ENCODE measurements at places on chromosomes 3 and 15.
A peak's percentile ranks its signal among the peaks of the same experiment; 100 is the strongest.

- no peak for DNase-seq
Observed at GRCh38 chr15:26157081-26157480, 294.0 kb upstream of the ATP10A start.

GRCh38 chr3:105253225-105253624 lies 113.5 kb upstream of the ALCAM start:
- DNase-seq, result peak; percentile 8

- no peak for DNase-seq
Observed at GRCh38 chr15:88428805-88429605, 38.2 kb downstream of the MRPL46 start.

GRCh38 chr3:98730338-98730737 lies 32.8 kb upstream of the ST3GAL6 start:
- DNase-seq, result no peak

- no peak for DNase-seq
Observed at GRCh38 chr3:175695251-175695650, 836.1 kb downstream of the NAALADL2 start.

DNA sequence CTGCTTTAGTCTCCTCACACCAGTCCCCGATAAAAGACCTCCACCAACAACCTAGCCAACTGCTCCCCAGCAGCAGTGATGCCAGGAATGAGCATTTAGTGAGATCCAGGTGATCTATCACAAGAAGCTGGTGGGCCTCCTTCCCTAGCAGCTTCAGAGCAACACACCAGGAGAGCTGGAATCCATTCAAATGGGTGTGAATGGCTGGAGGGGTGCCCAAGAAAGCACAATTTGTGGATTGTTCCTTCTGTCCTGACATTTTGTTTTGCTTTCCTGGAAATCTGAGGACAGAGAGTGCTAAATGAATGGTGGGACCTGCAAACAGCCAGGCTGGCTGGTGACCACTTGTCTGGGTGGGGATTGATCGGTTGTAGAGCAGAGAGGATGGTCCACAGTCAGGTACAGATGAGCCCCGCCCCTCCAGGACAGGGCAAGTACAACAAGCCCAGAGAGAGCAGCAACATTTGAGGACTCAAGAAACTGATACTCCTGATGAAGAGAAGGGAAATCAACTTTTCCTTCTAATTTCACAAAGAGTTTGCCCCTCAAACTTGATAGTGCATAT lies 316.8 kb downstream of the VPS13C start:
- DNase-seq, result no peak

- DNase-seq, result peak; percentile 10
Observed at GRCh38 chr3:55330355-55330754, 156.8 kb downstream of the WNT5A start.

DNA sequence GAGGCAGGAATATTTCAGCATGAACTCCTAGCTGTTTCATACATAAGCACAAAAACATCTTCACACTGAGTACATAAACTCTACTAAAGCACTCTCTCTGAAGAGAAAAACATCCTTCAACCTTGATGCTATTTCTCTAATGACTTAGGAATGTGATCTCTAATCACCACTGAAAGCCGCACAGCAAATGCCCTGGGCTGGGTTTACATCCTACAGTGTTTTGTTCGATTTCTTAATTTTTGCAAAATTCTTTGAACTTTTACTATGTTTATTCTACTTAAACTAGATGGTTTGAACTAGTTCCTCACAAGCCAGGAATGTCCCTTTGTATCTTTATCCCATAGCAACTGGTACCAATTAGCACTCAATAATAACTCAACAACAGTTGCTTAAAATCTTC lies 130.9 kb upstream of the ABI3BP start:
- no peak for DNase-seq

GRCh38 chr3:171896316-171896715 lies 53.2 kb downstream of the TMEM212 start:
- DNase-seq, result no peak

GRCh38 chr3:2029559-2029958 lies 69.1 kb upstream of the CNTN4 start:
- DNase-seq, result no peak

DNA sequence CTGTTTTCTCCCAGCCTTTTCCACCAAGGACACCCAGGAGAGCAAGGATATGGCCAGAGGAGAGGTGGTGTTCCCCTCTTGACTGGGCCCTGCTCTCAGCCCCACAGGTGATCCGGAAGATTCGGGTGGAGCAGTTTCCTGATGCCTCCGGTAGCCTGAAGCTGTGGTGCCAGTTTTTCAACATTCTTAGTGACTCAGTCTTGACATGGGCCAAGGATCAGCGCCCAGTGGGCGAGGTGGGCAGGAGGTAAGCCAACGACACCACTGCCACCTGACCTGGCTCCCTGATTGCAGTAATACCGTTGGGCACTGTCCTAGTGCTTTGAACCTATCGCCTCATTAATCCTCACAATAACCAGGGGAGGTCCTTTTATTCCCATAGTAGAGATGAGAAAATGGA lies 25.3 kb upstream of the SLC28A1 start:
- no peak for DNase-seq

GRCh38 chr15:75425966-75426500 lies 25.5 kb downstream of the SIN3A start:
- DNase-seq, result no peak

- no peak for DNase-seq
Observed at GRCh38 chr3:41652931-41653330, 309.0 kb downstream of the ULK4 start.

GRCh38 chr3:122025296-122025695 lies 3.2 kb upstream of the ILDR1 start:
- DNase-seq, result no peak

DNA sequence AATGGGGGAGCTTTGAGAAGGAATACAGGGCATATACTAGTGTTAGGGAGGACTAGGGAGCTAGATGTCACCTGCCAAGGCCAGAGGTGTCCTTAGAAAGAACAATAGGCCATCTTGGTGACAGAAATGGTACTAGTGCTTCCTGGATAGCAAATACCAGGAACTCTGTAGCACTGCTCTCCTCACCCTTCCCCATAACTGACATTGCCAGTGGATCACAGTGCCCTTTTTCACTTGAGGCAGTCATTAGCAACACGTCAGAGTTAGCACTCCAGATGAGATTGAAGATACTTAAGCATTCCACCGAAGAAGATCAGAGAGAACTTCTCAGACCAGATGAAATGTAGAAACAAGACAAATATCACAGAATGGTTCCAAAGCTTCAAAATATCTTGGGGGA lies 103.1 kb upstream of the PDZRN3 start:
- no peak for DNase-seq

DNA sequence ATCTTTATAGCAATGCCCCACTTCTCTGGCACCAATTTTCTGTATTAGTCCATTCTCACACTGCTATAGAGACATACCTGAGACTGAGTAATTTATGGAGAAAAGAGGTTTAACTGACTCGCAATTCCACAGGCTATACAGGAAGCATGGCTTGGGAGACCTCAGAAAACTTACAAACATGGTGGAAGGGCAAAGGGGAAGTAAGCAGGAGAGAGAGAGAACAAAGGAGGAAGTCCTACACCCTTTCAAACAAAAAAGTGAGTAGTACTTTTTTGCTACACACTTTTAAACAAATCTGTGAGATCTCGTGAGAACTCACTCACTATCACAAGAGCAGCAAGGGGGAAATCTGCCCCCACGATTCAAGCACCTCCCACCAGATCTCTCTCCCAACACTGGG lies 67.8 kb upstream of the ZBED2 start:
- DNase-seq, result no peak

GRCh38 chr3:55297706-55298105 lies 189.4 kb downstream of the WNT5A start:
- peak; percentile 10 for DNase-seq

GRCh38 chr3:148100476-148100875 lies 597.2 kb upstream of the AGTR1 start:
- no peak for DNase-seq

- peak; percentile 12 for DNase-seq
Observed at GRCh38 chr15:66169023-66169422, 84.5 kb downstream of the MEGF11 start.

DNA sequence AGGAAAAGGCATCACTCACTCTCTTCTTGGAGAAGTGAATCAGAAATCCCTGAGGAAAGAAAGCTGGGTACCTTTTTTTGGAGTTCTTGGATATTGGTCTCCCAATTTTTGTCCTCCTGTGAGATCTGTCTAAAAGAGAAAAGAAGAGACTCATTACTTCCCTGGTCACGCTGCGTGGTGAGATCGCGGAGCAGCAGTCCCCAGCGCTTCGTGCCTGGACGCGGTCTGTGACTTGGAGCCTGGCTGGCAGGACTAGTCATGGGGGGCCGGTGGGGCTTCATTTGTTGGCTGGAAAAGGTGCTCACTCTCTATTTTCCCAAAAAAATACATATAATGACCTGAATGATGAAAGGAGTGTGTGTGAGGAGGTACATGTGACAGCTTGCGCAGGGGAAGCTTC lies 144.0 kb downstream of the OCA2 start:
- DNase-seq, result no peak

DNA sequence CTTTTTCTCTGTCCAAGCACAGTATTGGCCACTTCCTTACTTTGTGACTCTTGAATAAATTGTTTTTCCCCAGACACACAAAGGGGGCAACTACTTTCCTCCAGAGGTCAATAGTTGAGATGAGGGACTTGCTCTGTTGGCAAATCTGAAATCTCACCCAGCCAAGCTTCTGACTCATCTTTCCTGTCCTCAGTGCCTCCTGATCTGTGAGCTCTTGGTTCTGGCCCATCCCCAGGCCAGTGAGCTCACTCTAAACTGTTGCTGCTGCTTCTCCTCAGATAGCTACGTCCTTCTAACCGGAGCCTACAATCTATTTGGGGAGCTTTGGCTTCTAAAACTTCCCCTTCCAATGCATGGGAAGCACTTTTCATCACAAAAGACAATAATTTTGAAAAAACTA lies 50.0 kb upstream of the NMD3 start:
- no peak for DNase-seq

DNA sequence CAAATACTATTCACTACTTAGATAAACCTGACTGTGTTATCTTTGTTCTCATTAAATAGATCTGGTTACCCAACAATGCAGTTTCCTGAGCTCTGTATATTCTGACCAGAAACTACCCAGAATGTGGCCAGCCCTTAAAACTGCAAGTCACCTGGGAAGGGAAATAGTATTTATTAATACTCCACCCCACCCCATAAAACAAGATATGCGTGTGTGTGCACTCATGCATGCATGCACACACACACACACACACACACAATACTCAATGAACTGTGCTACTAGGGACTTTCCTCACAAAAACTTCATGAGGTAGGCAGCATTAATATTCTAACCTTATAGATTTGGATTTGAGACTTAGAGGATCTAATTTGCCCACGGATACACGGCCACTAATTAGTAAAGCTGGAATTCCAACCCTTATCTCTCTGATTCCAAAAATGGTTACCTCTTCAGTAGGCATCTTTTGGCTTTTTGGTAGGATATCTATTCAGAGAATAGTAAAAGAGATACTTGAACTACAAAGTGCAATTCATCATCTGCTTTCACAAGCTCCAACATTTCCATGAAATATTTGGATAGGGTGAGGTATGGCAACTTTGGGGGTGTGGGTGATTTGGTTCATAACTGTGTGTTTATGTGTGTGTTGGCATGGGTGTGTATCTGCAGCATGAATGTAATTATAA lies 197.0 kb upstream of the CFAP20DC start:
- no peak for DNase-seq
